ENCODE measurements at places on chromosomes 13 and 19.

- no peak for DNase-seq
These were observed 1.3 kb downstream of the RAD23A start for GRCh38 chr19:12946731-12947496.

DNA sequence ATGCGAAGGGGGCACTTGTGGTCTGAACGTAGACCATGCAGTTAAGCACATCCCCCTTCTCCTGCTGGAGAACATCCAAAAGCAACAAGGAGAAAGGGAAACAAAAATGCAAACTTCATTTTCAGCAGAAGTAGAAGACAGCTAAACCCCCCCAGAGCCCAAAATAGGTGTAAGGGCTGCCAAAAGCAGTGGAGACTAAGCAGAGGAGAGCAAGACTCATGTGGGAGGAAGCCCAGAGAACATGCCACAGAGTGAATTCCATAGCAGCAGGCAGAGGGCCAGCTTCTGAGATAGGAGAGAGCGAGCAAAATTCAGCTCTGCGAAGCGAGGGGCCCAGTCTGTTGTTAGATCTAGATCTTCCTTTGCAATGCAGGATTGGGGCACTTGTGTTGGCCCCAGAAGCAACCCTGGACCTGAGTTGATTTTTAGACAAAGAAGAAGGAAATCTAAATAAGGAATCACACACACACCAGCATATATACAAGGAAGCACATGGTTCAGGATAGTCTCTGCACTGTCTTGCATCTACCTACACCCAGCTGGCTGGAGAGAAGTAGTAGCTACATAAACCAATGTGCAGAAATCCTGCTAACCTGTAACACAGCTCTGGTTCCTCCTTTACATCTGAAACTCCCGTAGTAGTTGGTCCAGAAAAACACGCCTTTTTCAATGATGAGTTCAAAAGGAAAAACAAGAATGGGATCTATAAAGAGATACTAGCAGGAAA, 199.6 kb downstream of the SPRY2 start:
- no peak for DNase-seq

DNA sequence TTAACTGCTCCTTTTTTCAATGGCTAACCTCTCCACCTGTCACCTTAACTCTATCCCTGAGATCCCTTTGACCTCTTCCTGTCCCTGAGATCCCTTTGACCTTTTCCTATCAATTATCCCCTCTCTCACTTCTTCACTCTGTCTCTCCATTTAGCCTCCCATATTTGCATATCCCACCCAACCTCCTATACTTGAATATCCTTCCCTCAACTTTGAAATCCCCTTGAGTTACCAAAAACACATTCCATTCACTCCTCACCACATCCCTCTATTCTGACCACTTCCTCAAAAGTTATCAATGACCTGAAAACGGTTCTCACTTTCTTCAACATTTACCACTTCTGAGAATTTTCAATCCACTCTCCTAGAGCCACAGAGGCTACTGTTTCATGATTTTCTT, 3.0 kb downstream of the MYCBP2 start:
- DNase-seq, result no peak

DNA sequence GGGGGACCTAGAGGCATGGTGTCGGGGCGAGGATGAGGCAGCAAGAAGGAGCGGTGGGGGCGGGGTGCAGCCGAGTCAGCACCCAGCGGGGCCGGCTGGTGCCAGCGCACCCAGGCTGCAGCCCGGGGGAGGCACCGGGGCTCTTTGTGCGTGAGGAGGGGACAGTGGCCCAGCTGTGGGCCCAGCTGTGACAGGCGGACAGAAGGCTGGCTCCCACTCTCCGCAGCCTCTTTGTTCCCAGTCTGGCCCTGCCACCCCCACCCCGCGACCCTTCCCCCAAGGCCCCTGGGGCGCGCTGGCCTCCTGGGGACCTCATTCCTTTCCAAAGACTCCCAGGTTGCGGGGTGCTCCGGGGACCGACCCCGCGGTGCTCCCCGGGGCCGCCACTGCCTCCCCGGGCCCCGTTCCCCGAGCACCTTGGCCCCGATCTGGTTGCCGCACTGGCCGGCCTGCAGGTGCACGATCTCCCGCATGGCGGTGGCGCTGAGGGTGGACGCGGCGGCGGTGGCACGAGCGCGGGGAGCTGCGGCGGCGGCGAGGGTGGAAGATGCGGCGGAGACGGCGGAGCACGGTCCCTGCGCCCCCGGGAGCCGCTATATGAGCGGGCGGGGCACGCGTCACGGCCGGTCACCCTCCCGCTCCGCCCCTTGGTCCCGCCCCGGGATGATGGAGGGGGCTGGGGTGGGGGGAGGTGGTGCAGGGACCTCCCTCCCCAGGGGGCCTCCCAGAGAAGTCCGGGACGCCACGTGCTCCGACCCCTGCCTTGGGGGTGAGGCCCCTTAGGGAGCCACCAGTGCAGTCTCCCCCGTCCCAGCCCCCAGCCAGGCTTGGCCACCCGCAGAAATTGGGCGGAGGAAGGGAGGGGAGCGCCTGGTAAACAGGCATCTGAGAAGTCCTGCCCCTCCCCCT, at the start of gene TUBB4A:
TUBB4A (minus strand) TSS at position 570 of the 909 bp plus-strand sequence; CDS start at position 473, 97 bp downstream.
- DNase-seq, result no peak

DNA sequence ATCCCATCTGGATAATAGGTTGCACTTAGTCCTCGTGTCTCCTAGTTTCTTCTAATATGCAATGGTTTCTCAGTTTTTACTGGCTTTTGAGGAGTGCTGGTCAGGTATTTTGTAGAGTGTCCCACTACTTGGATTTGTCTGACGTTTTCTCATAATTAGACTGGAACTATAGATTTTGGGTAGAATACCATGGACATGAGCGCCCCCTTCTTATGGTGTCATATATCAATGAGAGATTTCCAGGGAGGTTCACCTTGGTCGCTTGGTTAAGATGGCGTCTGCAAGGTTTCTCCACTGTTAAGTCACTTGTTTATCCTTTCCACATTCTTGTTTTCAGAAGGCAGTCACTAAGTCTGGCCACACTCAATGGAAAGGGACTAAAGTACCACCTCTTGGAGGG, 6.7 kb downstream of the SOHLH2 start:
- no peak for DNase-seq

DNA sequence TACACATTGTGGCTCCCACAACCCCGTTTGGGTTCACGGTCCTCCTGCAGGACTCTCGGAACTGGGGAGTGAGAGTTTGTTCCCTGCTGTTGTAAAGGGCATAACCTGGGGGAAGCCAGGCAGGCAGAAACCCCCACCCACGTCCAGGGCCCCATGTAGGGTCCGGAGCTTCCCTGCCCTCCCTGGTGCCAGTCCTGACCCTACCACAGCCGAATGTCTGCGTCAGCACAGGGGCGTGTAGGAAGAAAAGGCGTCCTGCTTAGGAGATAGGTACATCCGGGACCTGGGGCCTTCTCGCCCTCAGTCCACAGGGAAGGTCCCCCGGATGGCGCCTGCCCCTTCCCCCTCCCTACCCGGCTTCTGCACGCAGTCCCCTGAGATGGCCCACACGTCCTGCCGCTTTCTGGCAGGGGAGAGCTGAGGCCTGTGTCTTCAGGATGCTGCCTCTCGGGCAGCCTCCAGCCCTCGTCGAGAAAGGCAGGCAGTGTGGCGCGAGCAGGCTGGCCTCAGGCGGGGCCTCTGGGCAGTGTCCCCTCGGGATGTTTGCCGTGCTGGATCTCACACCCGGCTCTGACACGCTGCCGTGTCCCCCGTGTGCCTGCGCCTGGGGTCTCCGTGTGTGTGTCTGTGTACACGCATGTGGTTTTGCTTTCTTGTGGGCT, 19.1 kb downstream of the CSNK1G2 start:
- DNase-seq, result no peak

GRCh38 chr19:17183858-17184321, 31.3 kb upstream of the USE1 start:
- no peak for DNase-seq

DNA sequence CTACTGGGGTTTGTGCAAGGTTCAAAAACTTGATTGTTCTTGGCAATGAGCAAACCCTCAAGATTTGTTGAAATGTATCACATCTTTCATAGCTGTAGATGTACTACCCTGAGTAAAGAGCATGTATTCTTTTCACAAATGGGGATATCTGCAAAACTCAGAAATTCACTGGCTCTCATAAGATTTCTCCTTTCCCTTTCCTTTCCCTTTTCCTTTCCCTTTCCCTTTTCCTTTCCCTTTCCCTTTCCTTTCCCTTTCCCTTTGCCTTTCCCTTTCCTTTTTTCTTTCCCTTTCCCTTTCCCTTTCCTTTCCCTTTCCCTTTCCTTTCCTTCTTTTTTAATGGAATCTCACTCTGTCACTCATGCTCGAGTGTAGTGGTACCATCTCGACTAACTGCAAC, 69.1 kb downstream of the FNDC3A start:
- DNase-seq, result no peak

DNA sequence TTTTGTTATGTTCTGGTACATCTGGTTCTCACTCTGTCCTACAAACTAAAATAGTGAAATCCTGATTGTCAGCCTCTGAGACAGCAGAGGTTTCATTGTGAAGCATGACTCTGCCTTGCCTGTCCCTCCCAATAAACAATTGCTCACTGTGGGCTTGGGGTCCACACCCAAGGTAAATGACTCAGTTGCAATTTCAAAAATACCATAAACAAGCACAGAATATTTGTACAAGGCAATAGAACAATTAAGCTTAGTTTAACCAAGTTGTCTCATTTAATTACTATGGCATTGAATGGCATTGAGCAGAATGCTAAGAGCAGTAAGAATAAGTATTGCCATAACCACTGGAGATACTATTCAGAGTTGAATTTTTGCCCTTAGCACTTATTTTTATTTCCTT, 353.6 kb downstream of the SPRY2 start:
- no peak for DNase-seq

DNA sequence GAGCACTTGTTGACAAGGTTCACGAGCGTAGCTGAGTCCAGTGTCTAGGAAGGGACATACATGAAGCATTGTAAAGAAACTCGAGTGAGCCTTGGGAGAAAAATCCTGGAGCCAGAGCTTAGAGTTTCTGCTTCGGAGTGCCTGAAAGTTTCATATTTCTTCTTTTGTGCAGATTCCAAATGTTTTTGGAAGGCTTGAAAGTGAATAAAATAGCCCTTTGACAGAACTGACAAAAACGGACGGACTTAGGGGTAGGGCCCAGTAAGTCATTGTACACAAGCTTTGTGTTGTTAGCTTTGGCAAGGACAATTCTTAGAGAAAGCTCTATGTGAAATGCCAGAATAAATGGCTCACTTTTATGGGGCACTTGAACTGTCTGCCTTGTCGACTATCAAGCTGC, 2.8 kb downstream of the RNF113B start:
- no peak for DNase-seq

DNA sequence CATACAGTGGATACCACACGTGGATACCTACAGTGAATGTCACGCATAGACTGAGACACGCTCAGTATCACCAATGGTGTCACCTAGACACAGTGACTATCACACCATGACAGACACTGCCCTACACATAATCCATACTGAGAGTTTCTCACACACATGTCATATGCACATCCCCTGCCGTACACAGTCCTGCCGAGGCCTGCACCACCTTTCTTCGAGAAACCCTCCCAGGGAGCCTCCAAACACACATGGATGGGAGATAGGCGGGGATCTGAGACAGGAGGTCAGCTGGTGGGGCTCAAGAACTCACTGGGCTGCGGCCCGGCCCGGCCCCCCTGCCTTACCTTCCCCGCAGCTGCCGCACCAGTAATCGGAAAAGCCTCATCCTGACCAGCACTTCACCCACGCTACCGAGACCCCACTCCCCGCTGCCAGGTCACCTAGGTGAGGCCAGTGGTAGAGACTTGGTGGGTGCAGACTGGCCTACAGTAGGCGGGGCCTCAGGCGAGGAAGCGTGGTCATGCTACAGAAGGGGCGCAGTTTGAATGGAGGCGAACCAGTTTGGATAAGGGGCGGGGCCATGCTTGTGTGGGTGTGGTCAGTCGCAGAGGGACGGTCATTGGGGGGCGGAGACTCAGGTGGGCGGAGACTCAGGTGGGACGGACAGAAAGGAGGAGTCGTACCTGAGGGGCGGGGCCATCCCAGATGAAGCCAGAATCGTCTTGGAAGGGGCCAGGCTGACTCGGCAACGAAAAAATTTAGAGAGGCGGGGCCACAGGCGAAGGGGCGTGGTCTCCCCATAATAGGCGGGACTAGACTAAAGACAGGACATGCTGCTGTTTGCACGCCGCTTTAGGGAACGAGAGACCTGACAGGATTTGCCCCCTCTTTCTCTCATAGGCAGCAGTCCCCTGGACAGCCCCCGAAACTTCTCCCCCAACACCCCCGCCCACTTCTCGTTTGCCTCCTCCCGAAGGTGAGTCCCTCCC, 2.1 kb downstream of the MAST1 start:
- DNase-seq, result no peak

DNA sequence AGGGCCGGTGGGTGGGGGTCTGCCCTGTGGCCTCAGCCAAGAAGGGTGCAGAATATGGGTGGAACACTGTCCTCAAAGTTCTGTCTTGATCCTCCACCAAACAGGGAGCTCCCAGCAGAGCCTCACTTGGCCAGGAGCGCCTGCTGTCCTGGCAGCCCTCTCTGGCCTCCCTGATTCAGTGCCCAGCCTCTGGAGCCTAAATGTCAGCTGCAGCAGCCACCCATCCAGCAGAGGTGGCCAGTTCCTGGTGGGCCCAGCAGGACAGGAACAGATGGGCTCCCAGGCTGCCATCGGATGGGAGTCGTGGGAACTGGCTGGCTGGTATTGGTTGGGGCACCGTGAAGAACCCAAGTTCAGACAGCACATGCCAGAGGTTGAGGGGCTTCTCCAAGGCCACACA, 1.8 kb upstream of the USE1 start:
- DNase-seq, result no peak
